ENCODE measurements at places on chromosomes 1 and 21. TPM values are rescaled to one million over a fixed set of nuclear protein-coding genes. Genes with fewer than 3 reads are reported as not detected.

The PLPPR4 gene
- total RNA-seq = 5.2 TPM

The HUNK gene
- total RNA-seq = not detected

The FCRL6 gene
- total RNA-seq = not detected

The PCBP3 gene
- total RNA-seq = 6.2 TPM

Measured in regular cardiac myocyte (primary cell).